ENCODE measurements at places on chromosomes 5 and 9.

DNA sequence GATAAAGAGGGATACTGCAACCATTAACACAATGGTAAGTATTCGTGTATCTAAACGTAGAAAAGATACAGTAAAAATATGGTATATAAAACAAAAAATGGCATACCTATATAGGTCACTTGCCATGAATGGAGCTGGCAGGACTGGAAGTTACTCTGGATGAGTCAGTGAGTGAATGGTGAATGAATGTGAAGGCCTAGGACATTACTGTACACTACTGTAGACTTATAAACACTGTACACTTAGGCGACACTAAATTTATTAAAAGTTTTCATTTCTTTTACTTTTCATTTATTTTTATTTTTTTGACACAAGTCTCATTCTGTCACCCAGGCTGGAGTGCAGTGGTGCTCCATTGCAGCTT lies 14.1 kb downstream of the TDRD7 start:
- no peak for DNase-seq

DNA sequence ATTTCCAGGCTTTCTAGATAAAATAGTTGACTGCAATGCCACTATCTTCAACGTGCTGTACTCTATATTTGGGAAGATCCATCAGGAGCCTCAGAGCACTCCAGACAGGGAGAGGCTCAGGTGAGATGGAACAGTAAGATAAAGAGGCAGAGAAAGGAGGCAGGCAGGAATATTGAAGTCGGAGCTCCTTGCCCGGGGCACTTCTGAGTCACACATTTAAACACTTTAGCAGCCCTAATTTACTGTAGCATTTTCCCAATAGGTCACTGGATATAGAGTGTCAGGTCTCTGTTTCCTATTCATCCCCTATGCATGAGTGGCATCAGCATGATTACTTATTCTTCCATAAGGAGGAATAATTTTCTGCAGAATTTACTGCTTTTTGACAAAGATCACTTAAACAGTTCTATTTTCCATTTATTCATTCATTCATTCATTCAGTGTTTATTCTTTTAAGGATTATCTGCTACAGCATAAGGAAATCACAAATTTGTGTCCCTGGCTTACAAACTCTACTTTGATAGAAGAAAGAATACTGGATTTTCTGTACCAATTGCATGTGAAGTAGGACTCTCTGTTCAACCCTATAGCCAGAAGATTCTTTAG lies 170.7 kb downstream of the MAPKAP1 start:
- DNase-seq = peak; percentile 27

DNA sequence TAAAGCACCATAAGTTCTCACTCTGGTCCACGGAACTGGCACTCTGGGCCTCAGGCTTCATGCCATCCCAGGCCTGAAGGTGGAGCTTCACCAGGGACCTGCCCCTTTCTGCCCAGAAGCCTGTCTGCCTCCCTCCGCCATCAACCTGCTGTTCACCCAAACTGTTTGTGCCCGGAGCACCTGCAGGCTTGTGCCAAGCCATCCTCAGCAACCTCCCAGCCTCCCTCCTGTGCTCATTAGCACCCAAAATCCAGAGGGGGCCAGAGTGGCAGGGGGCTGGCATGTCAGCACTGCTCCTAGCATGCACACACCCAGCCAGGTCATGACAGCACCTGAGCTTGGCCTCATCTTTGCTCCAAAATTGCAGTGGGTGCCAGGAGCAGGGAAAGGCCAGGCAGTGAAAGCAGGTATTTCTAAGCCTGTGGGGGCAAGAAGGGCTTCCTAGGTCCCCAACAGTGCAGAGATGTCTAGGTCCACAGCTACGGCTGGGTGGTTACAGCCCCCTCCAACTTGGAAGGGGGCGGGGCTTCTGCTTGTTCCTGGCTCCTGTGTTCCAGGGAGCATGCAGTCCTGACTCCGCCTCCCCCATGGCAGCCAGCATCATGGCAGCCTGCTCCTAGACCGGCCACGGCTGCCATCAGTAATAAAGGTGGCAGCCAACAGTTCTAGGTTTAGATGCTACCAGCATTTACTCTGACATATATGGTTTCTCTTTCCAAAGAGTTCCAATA lies 85.1 kb downstream of the GIN1 start:
- no peak for DNase-seq

- no peak for DNase-seq
Observed at GRCh38 chr5:157464519-157465171, 4.6 kb downstream of the NIPAL4 start.

GRCh38 chr9:11318946-11319345 lies 706.1 kb upstream of the PTPRD start:
- DNase-seq = no peak
